ENCODE measurements at places on chromosomes 11 and 22.

DNA sequence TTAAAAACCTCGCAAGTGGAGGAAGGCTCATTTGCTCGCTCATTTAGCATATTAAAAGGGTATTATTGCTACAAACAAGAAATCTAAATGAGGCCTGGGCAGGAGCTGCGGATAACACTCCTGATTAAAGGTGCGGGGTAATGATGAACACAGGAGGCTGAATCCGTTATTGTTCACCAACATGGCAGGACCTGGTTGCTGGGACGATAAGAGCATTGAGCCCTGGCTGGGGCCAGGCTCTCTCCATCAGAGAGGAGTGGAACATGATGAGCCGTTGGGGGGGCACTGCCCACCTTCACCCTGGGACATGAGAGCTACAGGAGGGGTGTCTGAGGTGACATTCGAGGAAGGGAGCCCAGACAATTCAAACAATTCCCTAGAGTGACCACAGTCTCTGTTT is 211.7 kb downstream of the NXPE2 start:
- DNase-seq, result no peak

- DNase-seq, result no peak
Measured at GRCh38 chr11:28259177-28259843, 151.1 kb downstream of the METTL15 start.

DNA sequence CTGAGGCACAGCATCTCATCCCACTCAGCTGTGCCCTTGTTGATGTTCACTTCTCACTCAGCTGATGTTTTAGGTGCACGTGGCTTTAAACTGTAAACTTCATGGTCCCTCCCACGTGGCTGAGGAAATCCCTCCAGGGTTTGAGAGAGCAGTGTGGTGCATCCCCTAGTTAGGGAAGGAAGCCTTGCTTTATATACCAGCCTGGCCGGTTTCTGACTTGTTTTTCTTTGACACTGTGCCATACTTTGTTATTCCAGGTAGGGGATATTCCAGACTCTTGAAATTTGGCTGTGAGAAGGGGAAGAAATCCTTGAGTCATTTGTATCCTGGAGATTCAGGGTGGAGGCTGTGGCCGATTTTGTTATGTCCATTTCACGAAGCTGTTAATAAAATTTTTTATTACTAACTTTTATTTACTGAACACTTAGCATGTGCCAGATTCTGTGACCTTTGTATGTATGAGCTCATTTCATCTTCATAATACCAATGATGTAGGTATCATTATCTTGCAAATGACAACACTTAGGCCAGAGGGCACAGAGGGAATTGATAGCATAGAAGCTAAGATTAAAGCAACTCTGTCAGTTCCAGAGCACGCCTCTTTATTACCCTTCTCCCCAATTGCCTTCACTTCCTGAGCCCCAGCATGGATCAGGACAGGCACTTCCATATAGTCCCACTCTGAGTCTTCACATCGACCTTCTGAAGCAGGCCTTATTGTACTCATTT is 116.6 kb downstream of the NAV2 start:
- no peak for DNase-seq

- no peak for DNase-seq
Measured at GRCh38 chr22:44567846-44568493, 69.9 kb upstream of the RTL6 start.

- DNase-seq, result peak; percentile 53
Measured at GRCh38 chr11:66429983-66430602, 8.6 kb downstream of the MRPL11 start.

DNA sequence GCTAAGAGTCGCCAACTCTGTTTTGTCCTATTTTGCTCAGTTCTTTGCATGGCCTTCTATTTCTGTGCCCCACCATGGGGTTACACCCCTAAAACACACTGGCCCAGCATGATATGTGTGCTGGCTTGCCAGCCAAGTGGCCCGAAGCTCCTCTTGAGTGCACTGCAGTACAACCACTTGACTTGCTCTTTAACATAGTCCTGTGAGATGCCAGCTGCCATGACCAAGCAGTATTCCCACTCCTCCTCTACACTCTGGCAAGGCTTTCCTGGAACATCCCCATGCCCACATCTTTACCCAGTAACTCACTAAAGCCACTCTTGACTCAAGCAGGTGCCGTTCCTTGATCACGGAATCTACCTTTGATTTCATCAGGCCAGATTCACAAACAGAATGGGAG is 102.9 kb upstream of the GAL start:
- no peak for DNase-seq

- no peak for DNase-seq
Measured at GRCh38 chr11:62933285-62933684, 12.1 kb upstream of the CHRM1 start.

GRCh38 chr11:32033067-32033466 is 57.8 kb upstream of the RCN1 start:
- DNase-seq, result no peak

DNA sequence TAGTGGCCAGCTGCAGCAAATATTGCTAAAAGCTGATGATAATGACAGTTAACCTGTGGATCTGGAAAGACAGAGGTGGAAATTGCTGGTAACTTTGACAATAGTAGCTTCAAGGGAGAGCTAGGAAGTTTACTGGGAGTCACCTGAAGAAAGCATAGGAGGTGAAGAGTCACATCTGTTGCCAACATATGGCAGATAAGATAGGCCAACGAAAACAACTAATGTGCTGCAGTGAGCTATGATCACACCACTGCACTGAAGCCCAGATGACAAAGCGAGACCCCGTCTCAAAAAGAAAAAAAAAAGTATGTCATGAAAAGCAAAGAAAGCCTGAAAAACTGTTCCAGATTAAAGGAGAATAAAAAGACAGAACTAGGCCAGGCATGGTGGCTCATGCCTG is 4.3 kb upstream of the PRDM10 start:
- DNase-seq, result no peak

- DNase-seq, result no peak
Measured at GRCh38 chr11:3219281-3219892, 774 bp upstream of the MRGPRG start.

Data from putamen (tissue), 1 donor.